ENCODE measurements at places on chromosomes 2 and 18. TPM values are rescaled to one million over a fixed set of nuclear protein-coding genes. Genes with fewer than 3 reads are reported as not detected.

Gene GKN2
- 181 TPM for total RNA-seq

Gene SPATA3
- total RNA-seq: not detected

DNA sequence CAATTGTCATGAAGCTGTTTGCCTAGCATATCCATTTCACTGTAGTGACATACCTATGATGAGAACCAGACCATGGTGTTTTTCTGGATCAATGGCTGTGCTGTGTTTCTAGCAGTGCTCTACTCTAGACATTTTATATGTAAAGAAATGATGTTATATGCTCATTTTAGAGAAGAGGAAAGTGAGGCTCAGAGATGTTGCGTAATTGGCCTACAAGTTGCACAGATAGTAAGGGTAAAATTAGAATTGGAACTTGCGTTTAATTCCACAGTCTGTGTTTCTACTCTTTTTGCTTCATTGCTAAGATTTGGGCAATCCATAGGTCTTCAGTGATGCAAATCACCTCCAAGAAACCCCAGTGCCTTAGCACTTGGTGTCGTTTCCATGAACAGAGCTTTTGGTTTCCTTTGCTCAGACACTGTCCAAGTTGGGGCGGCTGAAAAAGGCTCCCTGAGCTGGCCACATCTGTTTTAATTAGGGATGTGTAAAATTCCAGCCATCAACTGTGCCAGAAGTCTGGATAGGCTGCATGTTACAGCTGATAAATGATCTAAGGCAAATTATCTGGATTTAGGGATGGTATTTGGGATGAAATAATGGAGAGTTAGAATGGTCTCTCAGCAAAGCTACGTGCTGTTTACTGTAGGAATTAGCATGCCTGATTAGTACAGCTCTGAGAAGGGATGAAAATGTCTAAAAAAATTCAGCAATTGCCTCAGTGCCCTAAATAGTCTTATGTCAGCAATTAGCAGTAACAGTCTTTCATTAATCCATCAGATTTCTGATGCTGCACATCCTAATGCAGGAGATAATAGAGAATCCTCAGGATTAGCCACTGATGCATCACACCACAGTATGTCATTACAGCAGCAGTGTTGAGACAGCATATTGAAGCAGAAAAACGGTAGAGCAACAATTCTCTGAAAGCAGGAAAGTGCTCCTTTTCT lies 65.3 kb downstream of the PTPRM start:
- H3K4me1 ChIP-seq: peaks cover 4% of the 10 kb centered on the region
- DNase-seq: no peak
- H3K4me3 ChIP-seq: no peak overlapping the region

- H3K36me3 ChIP-seq: no peaks in the 10 kb centered on the region
- no peaks in the 10 kb centered on the region for H3K27me3 ChIP-seq
- H3K4me3 ChIP-seq: no peak overlapping the region
- no peak for DNase-seq
Measured at GRCh38 chr2:68237404-68237803, 14.9 kb downstream of the PPP3R1 start.

- DNase-seq: no peak
- no peak overlapping the region for H3K27ac ChIP-seq
- no peak overlapping the region for H3K4me3 ChIP-seq
- no peaks in the 10 kb centered on the region for H3K36me3 ChIP-seq
- no peaks in the 10 kb centered on the region for H3K27me3 ChIP-seq
Measured at GRCh38 chr2:156192468-156192867, 140.1 kb downstream of the NR4A2 start.

DNA sequence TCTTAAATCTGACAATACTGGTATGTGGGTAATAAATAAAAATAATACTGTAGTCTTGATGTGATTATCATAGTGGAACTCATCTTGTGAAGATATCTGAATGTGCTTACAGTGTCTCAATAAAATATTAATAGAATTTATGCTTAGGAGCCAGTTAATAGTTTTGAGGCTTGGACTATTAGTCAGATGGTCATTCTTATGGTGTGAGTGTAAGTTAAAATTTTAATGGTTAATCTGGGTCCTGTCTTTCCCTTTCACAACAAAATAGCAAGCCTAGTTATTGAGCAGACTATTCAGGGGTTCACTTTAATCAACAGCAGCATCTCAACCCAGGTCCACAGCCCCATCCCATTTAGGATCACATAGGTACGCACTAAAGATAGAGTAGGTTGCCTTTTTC lies 138.9 kb downstream of the HAUS1 start:
- H3K4me3 ChIP-seq: no peak overlapping the region
- DNase-seq: no peak
- no peaks in the 10 kb centered on the region for H3K36me3 ChIP-seq
- no peaks in the 10 kb centered on the region for H3K4me1 ChIP-seq
- no peaks in the 10 kb centered on the region for H3K27me3 ChIP-seq
- H3K27ac ChIP-seq: no peak overlapping the region

GRCh38 chr2:27705851-27706622 lies 42.3 kb downstream of the SLC4A1AP start:
- H3K27ac ChIP-seq: peak overlapping the region; percentile 77
- peaks cover 60% of the 10 kb centered on the region for H3K4me1 ChIP-seq
- H3K36me3 ChIP-seq: no peaks in the 10 kb centered on the region
- H3K27me3 ChIP-seq: no peaks in the 10 kb centered on the region

DNA sequence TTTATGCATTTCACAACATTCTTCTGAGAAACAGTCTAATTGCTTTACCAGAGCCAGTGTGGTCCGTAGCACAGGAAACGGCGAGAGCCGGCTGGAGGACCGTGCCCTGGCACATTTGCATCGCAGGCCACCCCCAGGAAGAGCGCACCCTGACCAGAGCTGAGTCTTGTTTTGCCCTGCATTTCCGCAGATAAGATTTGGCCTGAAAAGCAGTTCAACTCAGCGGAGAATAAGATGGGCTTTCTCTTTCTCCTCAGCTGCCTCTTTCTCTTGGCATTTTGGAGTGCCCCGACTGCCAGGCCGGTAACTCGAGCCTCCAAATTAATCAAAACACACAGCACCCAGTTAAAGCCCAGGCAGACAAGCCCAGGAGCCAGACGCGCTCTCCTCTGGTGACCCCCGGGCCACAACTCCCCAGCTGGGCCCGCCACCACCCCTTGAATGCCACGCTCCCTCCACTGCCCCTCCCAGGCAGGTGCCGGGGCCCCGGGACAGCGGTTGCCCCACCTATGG lies 464 bp downstream of the COL4A4 start:
- peaks cover 58% of the 10 kb centered on the region for H3K27me3 ChIP-seq
- peaks cover 4% of the 10 kb centered on the region for H3K4me1 ChIP-seq
- H3K27ac ChIP-seq: peak overlapping the region; percentile 67
- DNase-seq: no peak
- peak overlapping the region; percentile 48 for H3K4me3 ChIP-seq
- no peaks in the 10 kb centered on the region for H3K36me3 ChIP-seq

Gene SNRPD1
- 49.5 TPM for total RNA-seq

Gene ICA1L
- total RNA-seq: 2.7 TPM

Gene ARL5A
- 56.9 TPM for total RNA-seq

DNA sequence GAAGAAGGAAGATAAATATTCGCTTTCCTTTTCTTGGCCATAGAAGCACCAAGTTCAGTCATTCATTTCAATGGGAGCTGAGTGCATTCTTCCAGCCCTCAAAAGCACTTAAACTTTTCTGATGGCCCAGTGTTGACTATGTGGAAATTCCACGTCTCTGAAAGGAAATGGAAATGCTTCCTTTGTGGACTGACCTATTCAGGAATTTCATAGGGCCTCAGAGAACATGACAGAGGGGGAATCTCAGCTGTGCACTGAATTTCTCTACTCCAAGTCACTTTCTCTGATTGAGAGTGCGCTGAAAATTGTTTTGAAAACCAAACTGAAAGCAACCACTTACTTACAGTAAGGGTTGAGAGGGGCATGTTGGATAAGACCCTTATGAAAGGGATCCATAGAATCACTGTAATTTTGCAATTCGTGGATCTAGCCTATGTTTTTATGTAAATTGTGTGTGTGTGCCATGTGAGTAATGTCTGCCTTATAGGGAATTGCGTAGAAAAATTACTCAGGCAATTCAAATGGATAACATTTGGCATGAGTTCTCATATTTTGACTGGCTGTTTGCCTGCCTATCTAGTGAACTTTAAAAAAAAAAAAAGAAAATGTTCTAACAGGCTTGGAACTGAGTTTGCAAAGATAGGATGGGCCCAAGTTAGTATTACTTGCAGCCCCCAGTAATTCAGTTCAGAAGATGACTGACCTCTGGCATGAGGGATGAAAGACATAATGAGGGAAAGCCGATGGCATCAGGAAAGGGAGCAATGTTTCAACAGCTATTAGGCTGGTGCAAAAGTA lies 437.0 kb downstream of the PTPRM start:
- H3K36me3 ChIP-seq: no peaks in the 10 kb centered on the region
- peak overlapping the region; percentile 60 for H3K27ac ChIP-seq
- peak; percentile 38 for DNase-seq
- H3K27me3 ChIP-seq: no peaks in the 10 kb centered on the region

DNA sequence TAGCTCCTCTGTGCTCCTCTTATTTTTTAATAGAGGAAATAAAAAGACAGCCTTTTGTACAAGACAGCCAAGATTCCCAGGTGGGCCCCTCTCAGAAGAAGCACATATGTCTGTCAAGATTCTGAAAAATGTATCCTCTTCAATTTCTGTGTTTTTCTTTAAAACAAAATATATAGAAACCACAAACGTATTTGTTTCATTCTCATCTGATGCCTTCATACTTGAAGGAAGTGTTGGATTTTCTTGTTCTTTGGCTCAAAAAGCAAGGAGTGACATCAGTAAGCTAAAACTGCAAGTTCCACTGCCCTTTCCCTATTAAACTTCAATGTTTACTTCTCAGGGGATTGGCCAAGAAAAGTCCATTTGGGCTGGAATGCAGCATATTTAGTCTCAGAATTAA lies 193.8 kb upstream of the OSR1 start:
- no peak overlapping the region for H3K4me3 ChIP-seq
- H3K27ac ChIP-seq: no peak overlapping the region
- H3K4me1 ChIP-seq: no peaks in the 10 kb centered on the region

- H3K27ac ChIP-seq: no peak overlapping the region
- no peaks in the 10 kb centered on the region for H3K27me3 ChIP-seq
- no peak overlapping the region for H3K4me3 ChIP-seq
- no peaks in the 10 kb centered on the region for H3K36me3 ChIP-seq
Measured at GRCh38 chr2:226873051-226873620, 37.3 kb downstream of the RHBDD1 start.

Gene LIMS4
- 2.0 TPM for total RNA-seq

DNA sequence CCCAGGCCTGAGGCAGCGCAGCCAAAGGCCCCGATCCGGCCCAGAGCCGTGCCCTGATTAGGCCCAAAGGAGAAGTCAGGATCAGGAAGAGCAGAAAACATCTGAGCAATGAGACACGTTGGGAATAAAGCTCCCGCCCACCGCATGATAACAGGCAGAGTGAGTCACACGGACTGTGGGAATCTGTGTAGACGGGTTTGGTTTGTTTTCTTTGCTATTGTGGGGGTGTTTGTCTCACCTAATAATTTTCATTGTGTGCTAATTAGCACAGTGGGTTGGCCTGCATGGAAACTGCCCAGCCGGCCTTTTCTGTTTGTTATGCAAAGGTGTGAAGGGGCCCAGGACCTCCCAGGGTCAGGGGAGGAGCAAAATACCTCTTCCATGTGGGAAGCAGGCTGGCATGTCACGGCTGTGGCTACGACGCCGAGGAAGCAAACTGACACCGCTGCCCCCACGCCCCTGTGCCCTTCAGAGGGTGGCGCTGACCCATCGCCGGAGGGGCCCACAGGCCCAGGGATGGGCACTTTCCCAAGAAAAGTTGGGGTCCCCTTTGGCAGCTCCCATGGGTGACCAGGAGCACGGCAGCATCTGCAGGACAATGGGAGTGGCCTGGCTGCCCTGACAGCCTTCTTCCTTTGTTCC lies 68.4 kb upstream of the CTDP1 start:
- no peak overlapping the region for H3K4me3 ChIP-seq
- no peaks in the 10 kb centered on the region for H3K36me3 ChIP-seq
- H3K4me1 ChIP-seq: no peaks in the 10 kb centered on the region
- H3K27me3 ChIP-seq: no peaks in the 10 kb centered on the region
- DNase-seq: no peak

Gene WDCP
- 12.8 TPM for total RNA-seq

GRCh38 chr2:231575612-231576256 lies 16.9 kb upstream of the TEX44 start:
- no peak for DNase-seq
- no peaks in the 10 kb centered on the region for H3K4me1 ChIP-seq
- H3K27me3 ChIP-seq: no peaks in the 10 kb centered on the region

GRCh38 chr2:200307724-200308545 lies 1.4 kb downstream of the SPATS2L start:
- DNase-seq: no peak
- H3K4me3 ChIP-seq: peak overlapping the region; percentile 83
- H3K36me3 ChIP-seq: no peaks in the 10 kb centered on the region
- peak overlapping the region; percentile 96 for H3K27ac ChIP-seq
- H3K27me3 ChIP-seq: no peaks in the 10 kb centered on the region

Gene IL1F10
- not detected for total RNA-seq

Gene GATA6
- 29.9 TPM for total RNA-seq

DNA sequence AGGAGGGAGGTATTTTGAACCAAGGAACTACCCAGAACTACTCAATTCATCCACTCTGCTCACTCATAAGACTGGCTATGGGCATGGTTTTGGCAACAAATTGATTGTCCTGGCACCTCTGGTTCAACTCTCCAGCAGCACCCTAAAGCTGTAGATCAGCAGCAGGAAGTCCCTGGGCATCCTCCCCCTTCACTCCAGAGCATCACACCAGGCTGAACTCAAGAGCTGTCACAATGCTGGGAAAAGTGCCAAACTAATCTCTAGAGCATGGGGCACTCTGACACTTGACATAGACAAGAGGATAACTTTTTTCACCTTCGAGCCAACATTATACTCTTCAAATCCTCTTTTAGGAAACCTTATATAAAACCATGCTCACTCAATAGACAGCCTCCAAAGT lies 154.1 kb upstream of the RBBP8 start:
- no peaks in the 10 kb centered on the region for H3K4me1 ChIP-seq
- no peak for DNase-seq
- H3K4me3 ChIP-seq: no peak overlapping the region
- no peaks in the 10 kb centered on the region for H3K36me3 ChIP-seq
- H3K27ac ChIP-seq: no peak overlapping the region
- no peaks in the 10 kb centered on the region for H3K27me3 ChIP-seq

DNA sequence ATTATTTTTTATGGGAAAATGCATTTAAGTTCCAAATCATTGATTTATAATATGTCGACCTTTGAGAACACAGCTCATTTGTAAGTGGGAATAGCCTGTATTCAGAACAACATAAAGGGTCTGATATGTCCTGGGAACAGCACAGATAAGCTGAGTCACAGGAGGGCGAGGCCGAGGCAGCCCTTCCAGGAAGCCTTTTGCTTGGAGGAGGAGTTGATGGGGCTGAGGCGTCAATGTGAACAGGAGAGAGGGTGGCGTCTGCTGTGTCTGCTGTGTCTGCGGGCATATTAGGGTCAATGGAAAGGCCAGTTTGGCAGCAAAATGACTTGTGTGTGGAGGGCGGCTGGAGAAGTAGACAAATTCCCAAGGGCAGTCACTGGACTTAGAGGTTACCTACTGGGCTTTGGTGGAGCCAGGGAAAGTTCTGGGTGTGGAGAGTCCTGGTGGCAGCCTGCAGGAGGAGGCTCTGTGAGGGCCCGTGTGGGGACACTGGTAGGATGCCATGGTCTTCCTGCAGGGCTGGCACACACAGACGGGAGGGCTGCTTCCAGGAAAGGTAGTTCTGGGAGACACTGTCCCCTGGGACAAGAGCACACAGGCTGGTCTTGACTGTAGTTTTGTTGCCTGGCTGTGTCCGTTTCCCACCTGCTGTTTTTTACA lies 128.1 kb downstream of the GLI2 start:
- peak; percentile 45 for DNase-seq
- H3K27me3 ChIP-seq: no peaks in the 10 kb centered on the region
- H3K36me3 ChIP-seq: no peaks in the 10 kb centered on the region
- no peak overlapping the region for H3K4me3 ChIP-seq
- peaks cover 5% of the 10 kb centered on the region for H3K4me1 ChIP-seq

GRCh38 chr18:29218091-29218490 lies 1041.2 kb upstream of the CDH2 start:
- no peak for DNase-seq
- H3K4me1 ChIP-seq: no peaks in the 10 kb centered on the region
- no peak overlapping the region for H3K4me3 ChIP-seq
- H3K36me3 ChIP-seq: no peaks in the 10 kb centered on the region
